Activated T-cell treated with anti-CD3 and anti-CD28 coated beads for 1 hour (primary cell): ENCODE measurements at places on chromosomes 1 and 21.

DNA sequence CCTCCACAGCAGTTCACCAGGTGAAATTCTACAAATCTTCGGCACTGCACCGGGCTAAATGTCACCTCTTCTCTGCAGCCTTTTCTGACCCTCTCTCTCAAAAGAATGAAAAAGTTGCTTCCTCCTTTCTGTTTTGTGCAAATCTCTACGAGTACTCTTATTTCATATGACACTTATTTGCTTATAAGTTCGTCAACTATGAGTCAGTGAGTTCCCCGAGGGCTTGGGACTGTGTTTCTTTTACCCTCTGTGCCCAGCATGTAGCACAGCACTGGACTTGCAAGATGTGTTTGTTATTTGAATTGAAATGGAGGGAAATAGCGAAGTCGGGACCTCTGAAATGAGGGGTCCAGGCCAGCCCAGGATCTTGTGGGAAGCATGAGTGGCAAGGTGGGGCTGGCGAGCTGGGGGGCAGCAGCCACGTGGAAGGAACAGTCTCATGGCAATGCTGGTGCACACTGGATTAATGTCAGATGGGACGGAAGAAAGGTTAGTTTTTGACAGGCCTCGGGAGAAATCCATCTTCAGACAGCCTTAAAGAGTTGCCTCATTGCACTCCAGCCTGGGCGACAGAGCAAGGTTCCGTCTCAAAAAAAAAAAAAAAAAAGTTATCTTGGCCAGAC, 6.2 kb downstream of the SLC6A9 start:
- DNase-seq, result no peak

GRCh38 chr1:12148958-12149790, 17.6 kb upstream of the TNFRSF1B start:
- DNase-seq, result no peak

- no peak for DNase-seq
These were observed 208.4 kb upstream of the PTBP2 start for GRCh38 chr1:96513136-96513535.

DNA sequence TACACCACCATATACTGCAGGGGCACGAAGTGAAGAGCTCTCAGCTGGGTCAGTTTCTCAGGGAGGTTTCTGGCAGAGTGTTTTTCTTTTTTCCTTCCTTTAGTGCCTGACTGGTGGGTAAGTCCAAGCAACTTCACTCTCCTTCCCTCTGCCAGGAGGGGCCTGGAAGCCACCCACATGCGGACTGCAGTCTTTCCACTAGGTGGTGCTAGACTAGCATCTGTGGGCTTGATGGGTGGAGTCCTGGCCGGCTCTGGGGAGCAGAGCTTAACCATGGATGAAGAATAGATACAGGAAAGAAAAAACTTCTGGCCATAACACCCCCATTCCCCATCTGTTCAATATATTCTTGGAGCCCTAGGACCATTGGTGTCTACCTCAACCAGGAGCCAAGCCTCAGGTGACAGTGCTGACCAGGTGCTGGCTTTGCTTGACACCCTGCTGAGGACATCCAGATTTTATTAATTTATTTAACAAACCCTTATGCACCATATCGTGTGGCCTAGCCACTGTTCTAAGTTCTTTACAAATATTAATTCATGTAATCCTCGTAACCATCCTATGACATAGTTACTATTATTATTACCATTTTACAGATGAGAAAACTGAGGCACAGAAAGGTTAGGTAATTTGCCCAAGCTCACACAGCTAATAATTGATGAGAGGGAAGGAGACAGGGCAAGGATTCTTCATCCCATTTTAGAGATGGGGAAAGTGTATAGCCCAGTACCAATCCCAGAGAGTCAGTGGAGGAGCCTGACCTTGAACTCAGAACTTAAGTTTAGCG, 126.7 kb upstream of the CSF3R start:
- no peak for DNase-seq

- no peak for DNase-seq
These were observed 97.7 kb upstream of the ACTL8 start for GRCh38 chr1:17657436-17657835.
